ENCODE measurements at places on chromosomes 2 and 18.

DNA sequence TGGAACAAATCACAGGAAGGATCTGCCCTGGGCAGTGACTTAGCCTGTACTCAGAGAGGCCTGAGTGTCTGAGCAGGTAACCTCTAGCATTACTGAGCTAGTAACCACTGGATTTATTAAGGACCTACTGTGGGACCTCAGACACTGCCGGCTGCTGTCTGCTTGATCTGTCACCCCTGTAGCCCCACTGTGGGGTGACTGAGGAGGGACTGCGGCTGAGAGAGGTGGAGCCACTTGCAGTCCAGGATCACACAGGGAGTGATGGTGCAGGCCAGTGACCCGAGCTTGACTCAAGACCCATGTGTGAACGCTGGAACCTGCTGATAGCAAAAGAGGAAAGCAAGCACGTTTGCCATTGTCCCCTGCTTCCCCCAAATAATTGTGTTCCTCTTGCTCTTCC is 15.6 kb downstream of the CHMP1B start:
- no peak for DNase-seq

DNA sequence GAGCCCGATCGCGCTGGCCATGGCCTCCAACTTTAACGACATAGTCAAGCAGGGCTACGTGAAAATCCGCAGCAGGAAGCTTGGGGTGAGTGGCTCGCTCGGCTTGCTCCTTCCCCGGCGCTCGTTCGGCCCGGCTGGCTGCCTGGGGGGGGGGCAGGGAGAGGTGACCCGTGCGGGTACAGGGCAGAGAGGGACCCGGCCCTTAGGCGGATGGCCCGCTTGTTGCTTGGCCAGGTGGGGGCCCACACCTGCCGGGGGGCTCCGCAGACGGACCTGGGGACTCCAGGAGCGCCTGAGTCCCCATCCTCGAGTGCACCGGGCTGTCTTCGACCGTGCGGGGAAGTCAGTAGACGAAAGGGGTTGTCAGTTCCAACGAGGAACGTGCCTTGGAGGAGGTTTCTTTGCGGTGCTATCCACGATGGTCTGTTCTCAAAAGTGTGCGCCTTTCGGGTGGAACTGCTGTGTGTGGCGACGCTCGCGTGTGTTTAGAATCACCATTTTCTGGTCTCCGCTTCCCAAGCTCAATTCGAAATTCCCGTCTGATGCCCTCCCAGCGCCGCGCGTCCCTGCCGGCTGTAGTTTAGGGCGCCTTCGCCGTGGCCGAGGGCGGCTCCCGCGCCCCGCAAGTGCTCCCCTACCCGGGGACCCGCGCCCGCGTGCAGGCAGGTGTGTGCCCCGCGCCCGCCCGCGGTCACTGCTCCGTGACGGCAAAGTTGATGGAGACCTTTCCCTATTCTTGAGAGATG is 711 bp downstream of the DOK6 start:
- no peak for DNase-seq

DNA sequence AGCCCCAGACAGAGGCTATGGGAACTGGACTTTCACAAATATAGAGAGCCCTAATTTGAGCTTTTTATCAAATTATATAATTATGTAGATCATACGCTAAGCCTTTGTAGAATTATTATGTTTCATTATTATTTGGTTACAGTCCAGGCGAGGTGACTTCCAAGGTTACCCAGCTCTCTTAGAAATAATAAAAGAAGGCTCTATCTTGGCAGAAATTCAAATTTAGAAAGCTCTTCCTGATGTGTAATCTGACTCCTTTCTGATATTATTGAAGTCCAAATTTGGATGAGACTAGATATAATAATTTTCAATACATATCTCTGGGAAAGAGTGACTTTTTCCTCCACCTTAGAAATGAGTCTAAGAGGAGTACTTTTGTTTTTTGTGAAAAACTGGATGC is 4.8 kb upstream of the SLC38A11 start:
- DNase-seq, result no peak

DNA sequence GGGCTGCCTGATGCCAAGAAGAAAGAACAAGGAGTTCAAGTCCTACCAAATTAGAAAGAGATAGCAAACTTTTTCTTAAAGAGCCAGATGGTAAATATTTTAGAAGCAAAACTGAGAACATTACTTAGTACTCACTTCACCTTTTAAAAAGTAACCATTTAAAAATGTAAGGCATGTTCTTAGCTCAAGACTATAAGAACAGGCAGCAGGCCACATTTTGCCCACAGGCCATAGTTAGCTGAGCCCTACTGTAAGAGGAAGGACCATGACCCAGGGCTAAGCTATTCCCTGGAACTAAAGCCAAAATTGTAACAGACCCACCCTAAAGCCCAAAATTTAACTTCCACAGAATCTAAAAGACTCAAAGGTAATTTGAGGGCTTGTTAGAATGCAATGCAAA is 31.3 kb downstream of the USP40 start:
- no peak for DNase-seq

- no peak for DNase-seq
Observed at GRCh38 chr2:223477318-223477717, 124.8 kb downstream of the SCG2 start.

GRCh38 chr2:239736358-239737143 is 288.6 kb downstream of the NDUFA10 start:
- DNase-seq, result no peak

DNA sequence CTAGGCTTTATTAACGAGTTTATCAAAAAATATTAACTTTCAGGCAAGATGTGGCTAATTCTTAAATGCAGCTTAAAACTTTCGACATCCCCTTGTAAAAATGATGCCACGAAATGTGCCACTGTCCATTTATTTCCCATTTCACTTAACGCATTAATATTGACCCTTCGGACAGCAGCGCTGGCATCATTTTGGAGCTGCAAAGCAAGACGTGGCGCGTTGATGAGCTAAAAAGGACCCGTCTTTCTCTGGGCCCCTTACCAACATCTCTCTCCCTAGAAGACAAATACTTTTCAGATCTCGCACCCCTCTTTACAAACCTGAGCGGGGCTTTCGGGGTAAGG is 367.9 kb downstream of the MTX2 start:
- DNase-seq, result no peak

- no peak for DNase-seq
Observed at GRCh38 chr2:33645861-33646260, 46.8 kb upstream of the FAM98A start.

DNA sequence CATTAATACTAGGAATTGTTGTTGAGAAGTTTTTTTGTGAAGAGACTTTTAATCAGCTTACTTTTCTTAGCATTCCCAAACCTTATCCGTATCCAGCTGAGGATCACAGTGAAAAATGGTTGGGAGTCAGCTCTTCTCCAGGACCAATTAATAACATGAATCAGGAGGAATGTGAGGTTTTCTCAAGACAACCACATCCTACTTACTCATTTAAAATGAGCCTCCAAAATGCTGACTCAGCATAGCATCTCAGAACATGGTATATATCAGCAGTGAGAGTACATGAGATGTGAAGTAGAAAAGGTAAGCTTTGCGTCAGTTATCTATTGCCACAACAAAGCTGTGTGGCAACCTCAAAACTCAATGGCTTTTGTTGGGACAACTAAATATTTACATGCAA is 140.3 kb downstream of the NRP2 start:
- no peak for DNase-seq

GRCh38 chr2:159595410-159596046 is 20.8 kb downstream of the BAZ2B start:
- DNase-seq, result no peak

- DNase-seq, result peak; percentile 46
Observed at GRCh38 chr18:36850527-36851201, 21.7 kb downstream of the KIAA1328 start.

- DNase-seq, result no peak
Observed at GRCh38 chr2:13466076-13466475, 749.3 kb downstream of the TRIB2 start.

DNA sequence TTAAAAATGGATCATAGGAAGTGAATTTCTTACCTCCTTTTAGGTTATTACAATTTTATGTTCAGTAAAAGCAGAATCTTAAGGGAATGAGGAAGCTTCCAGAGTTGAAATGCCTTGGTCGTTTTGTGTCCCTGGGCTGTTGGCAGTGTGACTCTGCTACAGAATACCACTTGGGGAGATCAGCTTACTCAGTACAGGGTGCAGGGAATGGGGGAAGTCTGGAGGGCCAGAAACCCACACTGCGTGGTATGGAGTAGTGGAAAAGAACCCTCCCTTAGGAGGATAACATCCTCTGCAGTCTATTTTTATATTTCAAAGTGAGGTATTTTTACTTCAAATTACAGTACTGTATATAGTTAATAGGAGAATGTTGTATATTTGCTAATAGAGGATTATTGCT is 51.1 kb downstream of the R3HDM1 start:
- no peak for DNase-seq

GRCh38 chr2:74560591-74560990 is 6.1 kb downstream of the DOK1 start:
- DNase-seq, result no peak

DNA sequence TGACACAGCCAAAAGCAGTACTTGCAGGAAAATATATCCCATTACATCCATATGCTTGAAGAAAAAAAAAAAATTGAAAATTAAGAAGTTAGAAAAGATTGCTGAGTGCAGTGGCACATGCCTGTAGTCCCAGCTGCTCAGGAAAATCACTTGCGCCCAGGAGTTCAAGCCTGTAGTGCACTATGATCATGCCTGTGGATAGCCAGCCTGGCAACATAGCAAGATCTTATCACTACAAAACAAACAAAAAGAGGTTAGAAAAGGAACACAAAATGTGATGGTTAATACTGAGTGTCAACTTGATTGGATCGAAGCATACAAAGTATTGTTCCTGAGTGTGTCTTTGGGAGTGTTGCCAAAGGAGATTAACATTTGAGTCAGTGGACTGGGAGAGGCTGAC is 361.9 kb downstream of the NYAP2 start:
- no peak for DNase-seq

DNA sequence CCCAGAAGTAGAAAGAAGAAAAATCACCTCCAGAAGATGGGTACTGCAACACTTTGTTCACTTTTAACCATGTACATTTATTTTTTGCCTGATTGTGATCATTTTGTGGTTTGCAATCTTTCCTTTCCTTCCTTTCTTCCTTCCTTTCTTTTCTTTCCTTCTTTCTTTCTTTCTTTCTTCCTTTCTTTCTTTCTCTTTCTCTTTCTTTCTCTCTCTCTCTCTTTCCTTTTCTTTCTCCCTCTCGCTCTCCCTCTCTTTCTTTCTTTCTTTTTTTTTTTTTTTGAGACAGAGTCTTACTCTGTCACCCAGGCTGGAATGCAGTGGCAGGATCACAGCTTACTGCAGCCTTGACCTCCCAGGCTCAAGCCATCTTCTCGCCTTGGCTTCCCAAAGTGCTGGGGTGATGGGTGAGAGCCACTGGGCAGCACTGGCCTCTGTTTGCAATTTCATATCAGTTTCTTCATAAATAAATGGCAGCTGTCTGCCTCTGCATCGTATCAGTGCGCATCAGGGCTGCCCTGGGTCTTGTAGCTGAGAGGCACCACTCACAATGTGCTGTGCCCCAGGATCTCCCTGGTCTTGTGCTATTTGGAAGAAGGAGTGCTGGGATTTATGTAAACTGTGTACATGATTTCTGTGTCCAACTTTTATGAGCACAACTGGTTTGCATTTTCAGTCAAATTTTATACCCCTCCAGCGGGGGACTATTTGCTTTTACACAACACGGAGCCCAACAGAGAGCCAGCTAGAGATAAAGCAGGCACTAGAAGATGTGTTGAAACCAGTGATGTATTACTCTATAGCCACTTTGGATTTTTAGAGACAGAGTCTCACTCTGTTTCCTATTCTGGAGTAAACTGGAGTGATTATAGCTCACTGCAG is 6.9 kb upstream of the LIMS2 start:
- DNase-seq, result no peak

GRCh38 chr2:145350011-145350410 is 830.1 kb upstream of the ZEB2 start:
- DNase-seq, result no peak

- DNase-seq, result no peak
Observed at GRCh38 chr18:44541159-44541558, 139.5 kb upstream of the SETBP1 start.

DNA sequence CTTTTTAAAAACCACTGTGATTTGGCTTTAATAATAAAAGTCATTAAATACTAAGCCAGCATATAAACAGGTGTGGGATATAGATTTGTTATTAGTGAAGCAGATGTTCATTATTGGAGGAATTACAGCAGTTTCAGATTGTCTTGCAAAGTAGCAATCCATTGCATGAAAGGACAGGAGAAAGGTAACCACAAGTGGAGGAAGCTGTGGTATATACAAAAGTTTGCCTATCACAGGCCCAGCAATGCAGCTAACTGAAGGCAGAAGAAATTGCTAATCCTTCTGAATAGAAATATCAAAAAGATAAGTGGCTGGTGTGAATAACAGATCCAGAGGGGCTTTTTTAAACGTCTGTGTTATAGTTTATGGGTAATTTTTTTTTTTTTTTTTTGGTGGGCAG is 199.4 kb downstream of the ZNF385B start:
- DNase-seq, result no peak

DNA sequence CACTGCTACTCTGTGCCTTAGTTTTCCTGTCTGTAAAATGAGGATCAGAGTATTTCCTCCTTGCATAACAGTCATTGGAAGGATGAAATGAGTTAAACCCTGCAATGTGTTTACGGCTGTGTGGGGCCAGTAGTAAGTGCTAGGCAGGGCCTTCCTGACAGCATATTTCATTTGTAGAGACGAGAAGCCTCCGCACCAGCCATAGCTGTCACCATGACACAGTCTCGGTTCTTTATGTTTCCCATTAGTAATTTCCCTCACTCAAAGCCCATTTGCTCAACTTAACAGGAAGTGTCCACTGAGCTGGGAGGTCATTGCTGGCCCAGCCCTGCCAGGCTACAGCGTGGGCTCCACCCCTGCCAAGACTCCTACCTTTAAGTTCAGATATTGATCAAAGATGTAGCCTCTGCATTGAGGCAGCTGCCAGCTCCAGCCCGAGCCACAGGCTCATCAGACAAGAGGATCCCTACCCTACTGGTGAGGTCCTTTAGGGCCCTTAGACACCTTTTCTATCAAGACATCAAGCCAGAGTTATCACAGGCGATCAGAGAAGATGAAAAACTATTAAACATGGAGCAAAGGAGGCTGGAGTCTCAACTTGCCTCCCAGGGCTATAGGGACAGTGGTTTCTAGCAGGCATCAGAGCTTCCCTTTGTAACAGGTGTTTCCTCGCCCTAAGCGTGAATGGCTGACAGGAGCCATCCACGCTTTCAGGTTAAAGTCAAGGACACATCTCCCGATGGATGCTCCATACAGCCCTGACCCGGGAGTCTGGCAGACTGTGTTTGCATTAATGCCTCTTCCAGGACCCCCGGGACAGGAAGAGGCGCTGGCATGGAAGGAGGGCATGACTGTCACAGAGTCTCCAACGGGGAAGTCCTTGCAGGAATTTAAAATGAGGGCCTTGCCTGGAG is 251.7 kb downstream of the NDUFA10 start:
- DNase-seq, result no peak

All from activated CD4-positive, alpha-beta T cell treated with anti-CD3 and anti-CD28 coated beads, Interleukin-2, amount 50 U/mL, for 16 hours (primary cell).